ENCODE measurements at places on chromosomes 1 and 21.

DNA sequence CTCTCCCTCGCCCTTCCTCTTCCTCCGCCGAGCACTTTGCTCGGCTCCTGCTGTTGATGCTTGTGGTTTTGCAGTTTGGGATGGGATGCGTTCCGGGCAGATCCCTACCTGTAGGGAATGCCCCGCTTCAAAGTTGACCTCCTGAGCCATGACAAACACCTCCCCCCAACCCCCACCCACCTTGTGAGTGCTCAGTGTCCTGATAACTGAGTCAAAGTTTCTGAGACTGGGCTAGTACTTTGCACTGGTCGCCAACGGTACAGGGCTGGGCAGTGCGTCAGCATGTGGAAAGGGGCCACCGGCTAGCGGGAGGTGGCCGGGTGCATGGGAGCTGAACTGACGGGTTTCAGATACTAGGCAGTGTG lies 771 bp downstream of the RABGAP1L start:
- DNase-seq, result peak; percentile 72

DNA sequence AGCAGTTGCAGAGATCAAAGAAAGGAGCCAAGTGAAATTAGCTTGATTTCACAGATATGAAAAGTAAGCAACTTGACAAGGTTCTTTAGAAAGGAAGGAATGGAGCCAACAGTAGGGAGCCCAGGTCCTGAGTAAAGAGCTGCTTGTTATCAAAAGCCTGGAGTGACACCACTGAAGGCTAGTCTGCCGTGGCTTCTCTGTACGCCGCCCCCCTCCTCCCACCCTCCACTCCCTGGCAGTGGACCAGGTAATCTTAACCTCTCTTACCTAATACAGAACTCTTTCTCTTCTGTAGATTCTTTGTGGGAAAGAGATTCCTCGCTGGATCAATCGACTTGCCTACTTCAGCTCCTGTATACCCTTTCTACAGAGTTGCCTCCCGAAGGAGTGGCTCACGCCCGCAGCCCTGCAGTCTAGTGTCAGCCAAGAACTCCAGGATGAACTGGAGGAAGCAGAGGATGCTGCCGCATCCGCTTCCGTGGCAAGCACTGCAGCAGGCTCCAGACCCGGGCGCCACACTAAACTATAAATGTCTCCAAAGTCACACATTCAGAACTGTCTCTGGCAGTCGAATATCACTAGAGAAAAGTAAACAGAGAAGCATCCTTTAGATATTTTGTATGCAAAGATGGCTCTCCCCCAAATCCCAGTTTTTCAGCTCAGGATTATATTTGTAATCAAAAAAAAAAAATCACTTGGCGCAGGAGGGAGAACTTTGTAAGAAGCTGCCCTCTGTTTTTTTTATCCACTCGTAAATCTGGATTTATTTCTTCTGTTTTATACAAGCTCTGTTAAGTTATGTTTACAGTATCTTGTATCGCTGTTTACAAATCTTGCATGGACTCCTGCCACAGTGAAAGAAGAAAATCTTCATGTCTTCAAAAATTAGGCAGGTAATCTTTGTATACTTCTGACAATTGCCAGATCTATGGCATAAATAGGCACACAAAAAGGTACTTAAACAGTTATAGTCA lies 52.6 kb downstream of the DESI2 start:
- peak; percentile 17 for DNase-seq

DNA sequence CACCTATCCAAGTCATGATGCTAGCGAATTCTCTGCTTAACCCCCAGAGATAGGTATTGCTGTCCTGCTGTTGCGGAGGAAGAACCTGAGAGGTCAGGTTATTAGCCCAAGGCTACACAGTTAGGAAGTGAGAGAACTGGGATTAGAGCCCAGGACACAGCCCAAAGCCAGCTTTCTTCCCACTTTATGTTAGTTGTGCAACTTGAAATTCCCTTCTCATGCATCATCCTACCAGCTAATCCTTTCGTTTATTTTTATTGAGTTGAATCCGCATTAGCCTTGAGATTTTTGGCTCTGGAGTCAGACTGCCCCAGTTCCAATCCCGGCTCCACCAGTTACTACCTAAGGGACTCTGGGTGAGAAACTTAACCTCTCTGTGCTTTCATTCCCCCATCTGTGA lies 65.4 kb downstream of the PLEKHA6 start:
- DNase-seq, result no peak

GRCh38 chr1:241470908-241471590 lies 48.5 kb downstream of the FH start:
- DNase-seq, result no peak

GRCh38 chr1:41805771-41806471 lies 112.8 kb downstream of the HIVEP3 start:
- DNase-seq, result no peak

GRCh38 chr1:906600-907420 lies 16.9 kb upstream of the SAMD11 start:
- peak; percentile 81 for DNase-seq

DNA sequence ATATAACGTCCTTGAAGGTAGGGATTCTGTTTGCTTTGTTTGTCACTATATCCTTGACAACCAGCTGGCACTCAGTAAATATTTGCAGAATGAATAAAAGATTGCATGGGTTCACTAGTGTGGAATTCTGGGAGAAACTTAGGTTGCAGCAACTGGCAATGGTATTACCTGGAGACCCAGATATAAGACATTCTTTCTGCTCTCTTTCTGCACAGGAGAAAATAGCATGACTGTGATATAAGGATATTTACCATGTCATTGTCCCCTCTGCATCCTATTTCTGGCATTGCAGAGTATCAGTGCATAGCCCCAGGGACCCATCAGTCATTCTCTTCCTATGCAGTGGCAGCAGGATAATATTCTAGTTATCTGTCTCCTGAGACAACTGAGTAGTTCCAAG lies 308.9 kb upstream of the LRRC7 start:
- no peak for DNase-seq

DNA sequence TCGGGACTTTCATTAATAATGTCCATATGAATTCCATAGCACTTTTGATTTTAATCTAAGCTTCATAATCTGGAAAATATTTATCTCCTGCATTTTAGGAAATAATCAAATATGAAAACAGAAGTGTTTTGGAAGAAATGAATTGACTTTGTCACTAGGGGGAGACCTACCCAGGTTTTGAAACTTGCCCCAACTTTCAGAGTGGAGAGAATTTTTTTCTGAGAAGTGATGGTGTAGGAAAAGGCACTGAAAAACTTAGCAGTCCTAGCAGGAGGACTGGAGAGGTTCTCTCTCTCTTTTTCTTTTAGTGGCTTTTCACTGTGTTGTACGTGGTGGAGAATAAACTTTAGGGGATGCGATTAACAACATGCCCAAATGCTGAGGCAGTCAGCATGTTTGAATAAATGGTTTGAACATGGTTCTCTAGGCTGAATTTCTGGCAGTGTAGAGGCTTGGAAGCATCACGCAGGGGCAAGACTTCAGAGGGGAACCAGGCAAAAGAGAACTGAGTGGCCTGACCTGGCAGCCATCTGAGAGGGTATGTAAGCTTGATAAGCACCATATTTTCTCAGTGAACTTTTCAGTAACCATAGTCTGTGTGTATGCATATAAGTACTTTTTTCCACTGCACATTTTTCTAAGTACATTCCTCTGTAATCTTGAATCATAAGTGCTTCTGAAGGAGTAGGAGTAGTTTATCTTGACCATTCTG lies 68.3 kb upstream of the NEK7 start:
- peak; percentile 24 for DNase-seq
